MV-4-11 (cell line): ENCODE measurements at places on chromosomes 3 and 15.

DNA sequence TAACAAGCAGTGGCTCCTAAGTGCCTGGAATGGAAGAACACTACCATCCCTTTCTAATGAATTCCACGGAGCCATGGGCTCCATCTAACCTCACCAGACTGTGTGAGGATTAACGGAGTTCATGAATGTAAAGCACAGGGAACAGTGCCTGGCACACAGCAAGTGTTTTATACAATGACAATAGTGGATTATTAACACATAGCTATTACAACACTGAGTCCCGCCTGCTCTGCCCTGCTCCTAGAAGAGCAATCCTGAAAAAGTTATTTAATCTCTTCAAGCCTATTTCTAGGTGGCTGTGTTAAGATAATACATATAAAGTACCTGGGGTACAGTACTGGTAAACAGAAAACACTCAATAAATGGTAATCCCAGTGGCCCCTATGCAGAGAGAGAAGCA is 51.4 kb downstream of the RYK start:
- no peak for DNase-seq

GRCh38 chr3:16906682-16907081 is 21.9 kb downstream of the PLCL2 start:
- DNase-seq: no peak

GRCh38 chr15:69116391-69116790 is 44.0 kb upstream of the GLCE start:
- no peak for DNase-seq

GRCh38 chr3:45590822-45591546 is 3.6 kb upstream of the LIMD1 start:
- peak; percentile 19 for DNase-seq

GRCh38 chr3:119891944-119892721 is 110.2 kb downstream of the NR1I2 start:
- DNase-seq: peak; percentile 60

- DNase-seq: no peak
Measured at GRCh38 chr3:156617781-156618180, 56.6 kb upstream of the TIPARP start.

DNA sequence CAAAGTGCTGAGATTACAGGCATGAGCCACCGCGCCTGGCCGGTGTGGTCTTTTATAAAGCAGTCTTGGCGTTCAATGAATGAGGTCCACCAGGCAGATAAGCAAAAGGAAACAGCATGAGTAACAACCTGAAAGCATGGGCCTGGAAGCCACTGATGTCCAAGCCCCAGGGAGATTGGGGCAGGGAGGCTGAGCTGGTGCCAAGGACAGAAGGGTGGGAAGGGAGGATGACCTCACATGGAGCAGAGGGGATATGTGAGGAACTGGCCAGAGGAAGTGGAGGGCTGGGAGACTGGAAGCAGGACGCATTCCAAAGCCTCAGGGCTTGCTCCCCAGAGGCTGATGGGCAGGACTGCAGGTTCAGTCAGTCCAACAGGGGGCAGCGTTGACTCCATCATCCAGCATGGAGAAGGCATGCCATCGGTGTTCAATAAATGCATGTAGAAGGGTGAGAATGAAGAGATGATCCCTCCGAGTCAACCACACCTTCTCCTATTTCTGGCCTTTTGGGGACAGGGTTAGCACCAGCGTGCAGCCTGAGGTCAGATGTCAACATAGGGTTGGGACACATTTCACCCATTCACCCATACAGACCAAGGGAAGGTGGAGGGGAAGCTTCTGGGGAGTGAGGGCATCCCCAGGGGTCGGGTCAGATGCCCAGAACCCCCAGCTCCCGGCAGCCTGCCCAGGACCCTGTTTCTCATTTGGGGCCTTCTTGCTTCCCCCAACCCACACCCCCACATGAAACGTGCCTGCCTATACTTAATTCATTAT is 14.8 kb downstream of the MYL3 start:
- DNase-seq: peak; percentile 12

DNA sequence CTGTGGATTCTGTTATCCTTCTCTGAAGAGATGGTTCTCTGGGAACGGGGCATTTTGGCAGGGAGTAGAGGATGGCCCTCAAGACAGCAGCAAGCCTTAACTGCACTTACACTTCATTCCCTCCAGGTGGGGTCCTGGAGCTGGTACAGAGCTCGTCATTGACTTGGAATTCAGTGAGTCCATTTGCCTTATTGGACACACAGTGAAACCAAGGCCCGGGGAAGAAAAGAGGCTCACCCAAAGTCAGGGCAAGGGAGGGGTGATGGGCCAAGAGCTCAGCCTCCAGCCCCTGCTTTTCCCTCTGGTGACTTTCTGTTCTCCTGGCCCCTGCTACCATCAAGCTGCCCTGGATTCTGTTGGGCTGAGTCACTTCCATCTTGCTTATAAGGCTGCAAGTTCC is 125.6 kb downstream of the ETFA start:
- DNase-seq: peak; percentile 29

DNA sequence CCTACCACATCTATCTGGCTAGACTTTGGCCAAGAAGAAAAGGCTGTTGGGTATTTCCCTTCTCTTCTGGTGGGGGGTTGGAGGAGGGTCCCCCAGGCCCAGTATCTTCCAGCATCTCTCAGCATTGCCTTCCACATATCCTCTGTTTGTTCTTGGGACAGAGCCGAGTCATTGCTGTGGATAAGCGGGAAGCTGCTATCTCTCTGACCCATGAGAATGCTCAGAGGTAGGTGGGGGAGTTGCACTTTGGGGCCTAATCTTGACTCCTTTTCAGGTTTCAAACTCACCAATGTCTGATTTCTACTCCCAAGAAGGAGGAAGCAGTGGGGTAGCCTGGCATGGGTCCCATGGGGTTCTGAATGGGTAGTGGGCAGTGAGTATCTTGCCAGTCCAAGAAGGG is 8.0 kb downstream of the HEMK1 start:
- DNase-seq: no peak

DNA sequence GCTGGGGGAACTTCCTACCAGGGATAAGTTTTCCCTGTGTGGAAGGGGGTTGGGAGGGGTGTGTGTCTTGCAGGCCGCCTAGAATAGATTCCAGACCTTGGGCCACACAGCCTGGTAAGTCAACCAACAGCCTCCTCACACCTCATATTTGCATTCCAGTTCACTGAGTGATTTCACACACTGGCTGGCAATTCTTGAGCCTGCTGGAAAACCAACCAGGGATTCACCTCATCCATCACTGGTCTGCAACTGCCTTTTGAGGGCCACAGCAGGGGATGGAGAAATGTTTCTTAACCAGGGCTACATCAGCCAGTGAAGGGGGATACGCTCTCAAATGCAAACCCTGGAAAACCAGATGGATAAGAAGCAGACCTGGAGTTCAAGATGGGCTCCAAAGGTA is 2.0 kb downstream of the FSTL1 start:
- DNase-seq: no peak

DNA sequence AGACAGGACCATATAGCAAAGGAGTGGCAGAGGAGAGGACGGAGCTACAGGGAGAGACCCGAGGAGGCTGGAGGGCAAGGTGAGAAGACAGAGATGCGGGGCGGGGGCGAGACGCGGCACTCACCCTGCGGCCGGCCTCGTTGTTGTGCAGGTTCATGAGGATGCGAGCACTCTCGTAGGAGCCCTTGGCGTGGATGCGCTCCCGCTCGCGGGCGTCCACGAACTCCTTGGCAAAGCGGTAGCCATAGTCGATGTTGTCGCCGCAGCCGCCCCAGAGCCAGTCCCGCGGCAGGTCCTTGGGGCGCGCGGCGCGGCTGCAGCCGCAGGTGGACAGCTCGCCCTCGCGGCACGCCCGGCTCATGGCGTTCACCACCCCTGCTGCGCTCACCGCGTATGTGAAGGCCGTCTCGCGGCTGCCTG is 12.9 kb downstream of the WNT5A start:
- no peak for DNase-seq

GRCh38 chr3:195905970-195906864 is 2.1 kb downstream of the TNK2 start:
- DNase-seq: peak; percentile 10

DNA sequence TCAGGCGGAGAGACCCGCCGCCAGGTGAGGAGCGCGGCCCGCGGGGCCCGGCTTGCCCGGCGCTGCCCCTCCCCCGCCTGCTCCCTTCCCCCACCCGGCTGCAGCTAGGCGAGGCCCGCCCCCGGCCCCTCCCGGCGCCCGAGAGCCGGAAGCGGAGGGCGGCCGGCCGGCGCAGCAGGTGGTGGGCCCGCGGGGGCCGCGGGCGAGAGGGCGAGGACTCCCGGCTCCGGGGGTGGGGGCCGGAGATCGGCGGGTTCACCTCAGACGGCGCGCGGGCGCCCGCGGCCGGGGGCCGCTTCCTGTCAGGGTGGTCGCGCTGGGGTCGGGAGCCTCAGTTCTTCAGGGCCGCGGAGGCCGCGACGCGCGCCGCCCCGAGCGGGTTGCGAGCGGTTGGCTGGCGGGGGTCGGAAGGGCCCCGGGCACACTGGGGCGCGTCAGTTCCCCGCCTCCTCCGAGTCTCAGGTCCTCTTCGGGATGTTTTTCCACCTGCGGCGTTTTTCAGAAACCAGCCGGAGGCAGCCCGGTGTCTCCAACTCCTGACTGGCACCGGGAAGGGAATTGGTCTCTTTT is 395 bp downstream of the ZFAND6 start:
- peak; percentile 52 for DNase-seq

DNA sequence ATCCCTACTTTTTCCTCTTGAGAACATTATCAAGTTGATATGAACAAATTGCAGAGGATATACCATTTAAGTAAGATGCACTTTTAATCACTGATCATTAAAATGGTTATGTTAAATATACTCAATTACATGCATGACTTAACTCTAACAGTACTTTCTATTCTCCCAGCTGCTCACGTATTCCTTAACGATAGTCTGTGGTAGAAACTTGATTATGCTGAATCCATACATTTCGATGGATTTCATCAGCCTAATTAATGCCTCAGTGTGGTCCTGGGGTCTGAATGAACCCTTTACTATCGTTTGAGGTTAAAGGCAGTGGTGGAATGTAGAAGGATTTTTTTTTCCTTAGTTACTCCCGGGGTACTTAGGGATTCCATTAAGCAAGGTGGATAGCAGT is 18.6 kb downstream of the SOX2 start:
- no peak for DNase-seq

GRCh38 chr3:142000325-142000870 is 124.0 kb downstream of the ATP1B3 start:
- DNase-seq: no peak

- no peak for DNase-seq
Measured at GRCh38 chr15:64855205-64855975, 13.7 kb downstream of the PLEKHO2 start.

DNA sequence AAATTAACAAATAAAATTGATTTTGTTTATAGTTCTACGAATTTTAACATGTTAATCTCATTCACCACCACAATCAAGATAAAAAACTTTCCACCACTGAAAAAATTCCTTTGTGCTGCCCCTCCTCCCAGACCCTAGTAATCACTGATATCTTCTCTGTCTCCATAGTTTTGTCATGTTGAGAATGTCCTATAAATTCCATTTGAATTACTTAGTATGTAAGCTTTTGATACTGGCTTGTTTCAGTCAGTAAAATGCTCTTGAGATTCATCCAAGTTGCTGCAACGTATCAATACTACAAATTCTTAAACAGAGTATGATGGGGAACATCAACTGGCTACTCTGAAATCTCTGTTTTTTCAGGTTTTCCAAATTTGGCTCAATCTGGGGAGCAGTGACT is 129.6 kb downstream of the CTNNB1 start:
- no peak for DNase-seq

- no peak for DNase-seq
Measured at GRCh38 chr3:165389653-165390052, 193.5 kb upstream of the SLITRK3 start.

- DNase-seq: no peak
Measured at GRCh38 chr15:43932907-43933306, 106.1 kb downstream of the WDR76 start.

DNA sequence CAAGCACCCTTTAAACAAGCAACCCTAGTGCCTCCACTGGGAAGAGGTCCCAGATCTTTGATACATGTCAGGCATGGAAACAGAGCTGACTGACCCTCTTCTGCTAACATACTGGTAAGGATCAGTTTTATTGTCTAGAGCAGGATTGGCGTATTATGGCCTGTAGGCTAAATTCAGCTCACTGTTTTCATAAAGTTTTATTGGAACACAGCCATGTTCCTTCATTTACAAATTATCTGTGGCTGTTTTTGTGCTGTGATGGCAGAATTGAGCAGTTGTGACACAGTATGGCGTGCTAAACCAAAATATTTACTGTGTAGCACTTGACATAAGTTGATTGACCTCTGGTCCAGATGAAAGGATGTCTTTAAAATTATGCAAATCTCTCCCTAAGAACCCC is 45.0 kb downstream of the WDR76 start:
- no peak for DNase-seq

GRCh38 chr15:65058394-65059368 is 9.1 kb downstream of the RASL12 start:
- no peak for DNase-seq

DNA sequence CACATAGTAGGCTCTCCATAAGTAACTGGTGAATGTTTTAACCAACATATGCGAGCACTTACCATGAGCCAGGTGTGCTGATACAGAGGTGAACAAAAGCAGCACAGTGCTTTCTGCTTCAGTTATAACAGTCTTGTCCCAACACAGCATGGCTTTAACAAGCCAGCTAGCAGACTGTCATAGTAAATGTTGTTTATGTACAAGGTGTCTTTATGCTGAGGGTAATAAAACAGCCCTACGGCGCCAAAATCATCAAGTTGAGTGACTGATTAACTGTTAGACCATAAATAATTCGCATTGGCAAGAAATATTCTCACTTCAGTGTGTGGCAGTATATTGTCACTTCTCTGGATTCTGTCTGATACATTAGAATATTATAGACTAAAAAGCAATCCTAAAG is 646.0 kb upstream of the CFAP20DC start:
- no peak for DNase-seq

DNA sequence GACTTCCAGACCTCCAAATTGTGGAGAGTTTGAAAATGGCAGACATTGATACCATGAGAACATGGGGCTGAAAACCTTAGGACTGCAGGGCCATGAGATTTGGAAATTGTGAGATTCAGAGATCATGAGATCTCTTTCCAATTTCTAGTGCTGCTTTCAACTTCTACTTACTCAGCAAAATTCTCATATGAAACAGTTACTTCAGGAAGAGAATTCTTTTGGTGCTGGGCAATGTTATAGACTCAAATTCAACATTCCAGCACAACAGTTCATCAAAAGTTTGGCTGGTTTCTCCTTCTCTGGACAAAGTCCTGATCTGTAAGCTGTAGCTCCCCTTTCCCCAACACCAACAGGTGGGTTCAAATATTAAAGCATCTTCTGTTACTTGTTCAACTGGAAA is 506.9 kb upstream of the NECTIN3 start:
- no peak for DNase-seq

- no peak for DNase-seq
Measured at GRCh38 chr15:99536422-99537040, 29.3 kb upstream of the MEF2A start.
